Activated CD4-positive, alpha-beta memory T cell treated with anti-CD3 and anti-CD28 coated beads for 36 hours (primary cell): ENCODE measurements at places on chromosomes 7 and 10. TPM values are rescaled to one million over a fixed set of nuclear protein-coding genes. Genes with fewer than 3 reads are reported as not detected.

SPACDR gene
- total RNA-seq: 3.9 TPM

DNA sequence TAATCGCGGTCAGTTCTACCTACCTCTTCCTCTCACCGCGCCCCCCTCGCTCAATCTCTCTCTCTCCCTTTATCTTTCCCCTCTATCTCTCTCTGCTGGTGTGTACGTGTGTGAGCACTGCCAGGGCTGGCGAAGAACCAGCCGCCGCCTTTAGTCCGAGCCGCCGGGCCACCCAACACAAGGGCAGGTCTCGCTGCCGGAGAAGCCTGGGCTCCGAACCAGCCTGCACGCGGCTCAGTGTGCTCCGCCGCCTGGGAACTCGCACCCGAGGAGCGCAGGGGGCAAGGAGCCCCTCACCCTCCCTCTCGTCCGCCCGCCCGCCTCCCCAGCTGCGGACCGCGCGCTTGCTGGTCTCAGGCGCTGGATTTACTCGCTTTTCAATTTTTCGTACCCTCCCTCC, 1.7 kb downstream of the NXPH1 start:
- no peak overlapping the region for H3K27ac ChIP-seq
- no peak for DNase-seq
- H3K4me3 ChIP-seq: no peak overlapping the region
- peaks cover 31% of the 10 kb centered on the region for H3K4me1 ChIP-seq
- no peaks in the 10 kb centered on the region for H3K36me3 ChIP-seq
- peaks cover 68% of the 10 kb centered on the region for H3K27me3 ChIP-seq

- H3K27ac ChIP-seq: no peak overlapping the region
- no peaks in the 10 kb centered on the region for H3K36me3 ChIP-seq
- H3K4me3 ChIP-seq: no peak overlapping the region
- peaks cover 1% of the 10 kb centered on the region for H3K27me3 ChIP-seq
- no peaks in the 10 kb centered on the region for H3K4me1 ChIP-seq
Observed at GRCh38 chr10:34933676-34934075, 118.6 kb upstream of the PARD3 start.

TCTN3 gene
- total RNA-seq: 26.3 TPM

- no peaks in the 10 kb centered on the region for H3K36me3 ChIP-seq
- peak; percentile 27 for DNase-seq
- H3K27me3 ChIP-seq: peaks cover 2% of the 10 kb centered on the region
- peak overlapping the region; percentile 68 for H3K27ac ChIP-seq
- peaks cover 17% of the 10 kb centered on the region for H3K4me1 ChIP-seq
- H3K4me3 ChIP-seq: no peak overlapping the region
Observed at GRCh38 chr7:90178679-90179278, 24.5 kb downstream of the STEAP1 start.

GRCh38 chr7:127730658-127731276, 78.8 kb downstream of the SND1 start:
- no peak for DNase-seq
- H3K36me3 ChIP-seq: peaks cover 39% of the 10 kb centered on the region
- H3K27ac ChIP-seq: no peak overlapping the region
- no peak overlapping the region for H3K4me3 ChIP-seq

DNA sequence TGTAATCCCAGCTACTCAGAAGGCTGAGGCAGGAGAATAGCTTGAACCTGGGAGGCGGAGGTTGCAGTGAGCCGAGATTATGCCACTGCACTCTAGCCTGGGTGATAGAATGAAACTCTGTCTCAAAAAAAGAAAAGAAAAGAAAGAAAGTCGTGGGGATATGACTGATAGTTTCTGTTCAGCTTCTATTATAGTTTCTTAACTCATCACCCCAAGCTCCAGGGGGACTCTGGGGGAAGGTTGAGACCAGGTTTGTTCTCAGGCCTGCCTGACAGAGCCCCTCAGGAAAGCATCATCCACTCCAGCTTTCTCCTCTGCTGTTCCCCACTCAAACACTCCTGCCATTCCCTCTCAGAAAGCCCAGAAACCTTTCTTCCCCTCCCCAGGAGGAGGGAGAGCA, 542.4 kb upstream of the GALNT17 start:
- H3K4me3 ChIP-seq: no peak overlapping the region
- H3K36me3 ChIP-seq: no peaks in the 10 kb centered on the region
- DNase-seq: no peak
- H3K4me1 ChIP-seq: no peaks in the 10 kb centered on the region
- no peak overlapping the region for H3K27ac ChIP-seq

TACC2 gene
- not detected for total RNA-seq

DNA sequence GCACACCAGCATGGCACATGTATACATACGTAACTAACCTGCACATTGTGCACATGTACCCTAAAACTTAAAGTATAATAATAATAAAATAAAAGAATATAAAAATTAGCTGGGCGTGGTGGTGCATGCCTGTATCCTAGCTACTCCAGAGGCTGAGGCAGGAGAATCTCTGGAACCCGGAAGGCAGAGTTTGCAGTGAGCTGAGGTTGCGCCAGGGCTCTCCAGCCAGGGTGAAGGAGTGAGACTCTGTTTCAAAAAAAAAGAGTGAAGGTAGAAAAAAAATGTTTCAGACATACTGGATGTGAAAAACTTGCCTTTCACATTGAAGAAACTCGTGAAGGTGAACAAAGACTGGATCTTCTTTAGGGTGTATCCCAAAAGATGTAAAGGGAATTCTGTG, 26.7 kb downstream of the TSPAN14 start:
- peaks cover 73% of the 10 kb centered on the region for H3K4me1 ChIP-seq
- no peak overlapping the region for H3K4me3 ChIP-seq
- peaks cover 24% of the 10 kb centered on the region for H3K36me3 ChIP-seq
- no peak for DNase-seq
- peak overlapping the region; percentile 19 for H3K27ac ChIP-seq
- H3K27me3 ChIP-seq: no peaks in the 10 kb centered on the region

MYL10 gene
- total RNA-seq: not detected

GRCh38 chr10:6278519-6279120, 75.9 kb downstream of the PFKFB3 start:
- H3K36me3 ChIP-seq: peaks cover 9% of the 10 kb centered on the region
- H3K27ac ChIP-seq: no peak overlapping the region
- peaks cover 46% of the 10 kb centered on the region for H3K4me1 ChIP-seq
- DNase-seq: no peak

DNA sequence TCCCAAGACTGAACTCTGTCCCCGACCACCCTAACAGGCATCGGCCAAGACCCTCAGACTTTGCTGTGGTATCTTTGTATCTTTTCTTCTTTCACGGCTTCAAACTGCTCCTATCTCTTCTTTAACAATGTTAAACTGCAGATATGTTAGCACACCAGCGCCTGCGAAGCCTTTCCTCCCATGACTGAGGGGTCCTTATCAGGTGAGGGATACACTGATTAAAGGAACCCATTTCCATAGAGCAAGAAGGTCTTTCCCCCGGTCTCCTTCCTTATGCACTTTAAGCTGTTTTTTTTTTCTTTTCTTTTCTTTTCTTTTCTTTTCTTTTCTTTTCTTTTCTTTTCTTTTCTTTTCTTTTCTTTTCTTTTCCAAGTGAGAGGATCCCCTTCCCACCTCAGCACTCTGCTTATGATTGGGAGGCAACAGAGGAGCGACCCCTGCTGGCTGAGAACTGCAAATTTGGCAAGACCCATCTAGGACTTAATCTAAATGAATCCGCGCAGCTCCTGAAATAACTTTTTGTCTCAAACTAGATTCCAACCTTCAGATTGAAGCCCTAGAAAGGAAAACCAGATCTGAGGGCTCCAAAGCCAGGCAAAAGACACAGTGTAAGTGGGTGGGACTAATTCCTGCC, 109.9 kb downstream of the ITGB8 start:
- no peaks in the 10 kb centered on the region for H3K36me3 ChIP-seq
- H3K4me1 ChIP-seq: no peaks in the 10 kb centered on the region
- H3K27ac ChIP-seq: no peak overlapping the region

KIF11 gene
- total RNA-seq: 56.3 TPM

TRAPPC14 gene
- 17.9 TPM for total RNA-seq

GRCh38 chr10:132973903-132974241, 31.5 kb upstream of the CFAP46 start:
- H3K36me3 ChIP-seq: no peaks in the 10 kb centered on the region
- no peak for DNase-seq
- H3K27me3 ChIP-seq: peaks cover 16% of the 10 kb centered on the region
- no peak overlapping the region for H3K4me3 ChIP-seq
- H3K27ac ChIP-seq: no peak overlapping the region

- H3K27me3 ChIP-seq: peaks cover 11% of the 10 kb centered on the region
- no peaks in the 10 kb centered on the region for H3K36me3 ChIP-seq
- DNase-seq: no peak
- H3K27ac ChIP-seq: no peak overlapping the region
Observed at GRCh38 chr10:78543031-78543748, 509.5 kb downstream of the RPS24 start.

CYP3A7 gene
- not detected for total RNA-seq

MALRD1 gene
- total RNA-seq: not detected

GIMAP1 gene
- total RNA-seq: 6.2 TPM

DNA sequence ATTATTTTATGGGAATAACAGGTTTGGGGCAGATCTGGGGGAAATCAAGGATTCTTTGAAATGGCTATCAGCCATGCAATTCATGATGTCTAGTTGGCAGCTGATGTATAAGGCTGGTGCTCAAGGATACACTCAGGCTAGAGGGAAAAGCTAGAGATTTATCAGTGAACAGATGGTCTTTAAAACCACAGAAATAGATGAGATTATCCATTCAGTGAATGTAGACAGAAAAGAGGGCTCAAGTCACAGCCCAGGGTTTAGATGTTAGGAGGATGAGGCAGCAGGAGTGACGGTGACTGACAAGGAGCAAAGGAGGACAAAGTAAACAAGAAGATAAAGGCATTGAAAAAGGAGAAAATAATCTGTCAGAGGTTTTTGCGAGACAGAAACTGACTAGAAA, 238.7 kb downstream of the CDK14 start:
- no peak overlapping the region for H3K27ac ChIP-seq
- no peaks in the 10 kb centered on the region for H3K27me3 ChIP-seq
- no peak overlapping the region for H3K4me3 ChIP-seq
- no peaks in the 10 kb centered on the region for H3K36me3 ChIP-seq
- H3K4me1 ChIP-seq: no peaks in the 10 kb centered on the region

- H3K4me3 ChIP-seq: no peak overlapping the region
- DNase-seq: no peak
- peaks cover 14% of the 10 kb centered on the region for H3K4me1 ChIP-seq
- no peak overlapping the region for H3K27ac ChIP-seq
Observed at GRCh38 chr7:1090686-1091643, 3.1 kb downstream of the GPER1 start.

TRIM73 gene
- total RNA-seq: 3.5 TPM

GIMAP8 gene
- total RNA-seq: 11.8 TPM

DNA sequence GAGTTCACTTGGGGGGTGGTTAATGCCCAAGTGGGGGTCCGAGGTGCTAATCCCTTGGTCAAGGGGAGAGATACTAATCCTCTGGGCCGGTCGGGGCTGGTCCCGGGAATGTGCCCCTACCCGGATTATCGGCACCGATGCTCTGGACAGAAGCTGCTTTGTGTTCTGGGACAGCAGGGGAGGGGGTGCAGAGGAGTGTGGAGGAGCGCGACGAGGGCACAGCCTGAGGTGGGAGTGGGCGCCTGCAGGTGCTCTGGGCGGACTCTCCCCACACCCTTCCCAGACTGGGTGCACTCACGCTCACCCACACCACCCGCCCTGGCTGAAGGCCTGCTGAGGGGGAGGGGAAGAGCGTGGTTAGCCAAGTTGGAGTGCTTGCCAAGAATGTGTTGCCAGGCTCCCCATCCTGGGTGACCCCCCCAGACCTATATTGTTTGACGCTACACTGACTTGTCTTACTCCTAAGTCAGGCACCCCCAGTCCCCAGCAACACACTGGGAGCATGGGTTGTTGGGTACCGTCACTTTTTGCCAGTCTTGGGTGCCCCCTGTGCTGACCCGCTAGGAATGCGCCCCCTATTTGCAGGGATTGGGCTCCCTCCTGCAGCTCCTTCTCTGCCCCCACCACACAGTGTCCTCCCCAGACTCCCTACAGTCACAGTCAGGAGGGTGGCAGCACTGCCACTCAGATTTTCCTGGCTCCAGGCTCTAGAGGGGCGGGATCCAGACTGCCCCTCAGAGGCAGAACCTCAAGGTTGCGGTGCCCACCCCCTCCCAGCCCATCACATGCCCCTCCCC, 1.2 kb downstream of the SLC4A2 start:
- peaks cover 25% of the 10 kb centered on the region for H3K4me1 ChIP-seq
- H3K27ac ChIP-seq: no peak overlapping the region
- peaks cover 5% of the 10 kb centered on the region for H3K36me3 ChIP-seq
- H3K27me3 ChIP-seq: no peaks in the 10 kb centered on the region
- DNase-seq: peak; percentile 38
- H3K4me3 ChIP-seq: peak overlapping the region; percentile 89

DNA sequence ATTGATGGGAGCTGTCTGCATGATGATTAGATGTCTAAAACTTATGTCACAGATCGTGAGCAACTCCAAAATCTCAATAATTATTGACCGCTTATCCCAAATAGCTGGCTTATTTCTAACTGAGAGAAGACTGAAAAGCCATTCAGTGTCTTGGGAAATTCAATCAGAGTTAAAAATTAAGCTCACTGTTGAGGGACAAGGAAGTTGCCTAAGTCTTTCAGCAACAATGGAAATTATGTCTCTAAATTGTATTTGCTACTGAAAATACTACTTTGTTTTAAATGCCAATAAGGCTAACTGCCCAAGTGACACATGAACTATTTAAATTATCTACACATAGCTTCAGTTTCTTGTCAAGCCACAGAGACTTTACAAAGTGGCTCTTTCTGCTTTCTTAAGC, 107.9 kb upstream of the FAM171A1 start:
- no peak overlapping the region for H3K4me3 ChIP-seq
- no peaks in the 10 kb centered on the region for H3K4me1 ChIP-seq

TLX1 gene
- total RNA-seq: not detected

- no peak overlapping the region for H3K4me3 ChIP-seq
- DNase-seq: no peak
- H3K36me3 ChIP-seq: no peaks in the 10 kb centered on the region
- H3K27me3 ChIP-seq: no peaks in the 10 kb centered on the region
- no peak overlapping the region for H3K27ac ChIP-seq
Observed at GRCh38 chr7:48887500-48887899, 36.8 kb upstream of the CDC14C start.
